NCI-H2081 treated with DMSO at 0.1 percent for 48 hours (cell line): ENCODE measurements at places on chromosomes 5 and 9.

- no peak for DNase-seq
Measured at GRCh38 chr9:89795538-89796195, 190.9 kb downstream of the GADD45G start.

DNA sequence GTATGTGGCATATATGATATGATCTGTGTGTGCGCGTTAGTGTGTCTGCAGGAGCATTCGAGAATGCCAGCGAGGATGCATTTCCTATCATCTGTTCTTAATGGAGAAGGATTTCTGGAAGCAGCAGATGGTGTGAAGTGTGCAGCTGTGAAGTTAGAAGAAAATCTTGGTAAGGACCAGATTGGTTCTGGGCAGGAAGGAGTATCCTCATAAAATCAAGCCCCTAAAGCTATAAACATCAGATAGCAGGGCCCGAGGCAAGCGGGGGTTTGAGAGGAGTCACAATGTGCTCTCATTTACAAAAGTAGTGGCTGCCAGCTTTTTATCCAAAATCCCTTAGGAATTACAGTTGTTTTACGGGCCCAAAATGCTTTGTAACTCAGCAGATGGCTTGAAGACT is 40.0 kb downstream of the DAPK1 start:
- no peak for DNase-seq

DNA sequence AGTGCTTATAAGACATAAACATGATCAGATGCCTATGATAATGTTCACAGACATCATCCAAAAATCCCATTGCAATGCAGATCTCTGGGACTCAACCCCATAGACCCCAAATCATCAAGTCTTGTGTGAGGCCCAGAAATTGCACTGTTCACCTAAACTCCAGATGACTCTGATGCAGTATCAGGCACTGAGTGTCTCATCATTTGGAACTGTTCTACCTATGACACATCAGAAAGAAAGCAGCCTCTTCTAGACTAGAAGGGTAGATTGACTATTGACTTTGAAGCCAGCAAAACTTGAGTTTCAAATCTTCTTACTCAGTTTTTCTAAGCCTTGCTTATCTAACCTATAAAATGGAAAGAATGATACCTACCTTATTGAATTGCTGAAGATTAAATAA is 58.7 kb upstream of the PAPPA start:
- DNase-seq: no peak

GRCh38 chr5:93993161-93993560 is 251.8 kb upstream of the POU5F2 start:
- DNase-seq: no peak

GRCh38 chr5:176790941-176791340 is 19.4 kb upstream of the UNC5A start:
- no peak for DNase-seq

DNA sequence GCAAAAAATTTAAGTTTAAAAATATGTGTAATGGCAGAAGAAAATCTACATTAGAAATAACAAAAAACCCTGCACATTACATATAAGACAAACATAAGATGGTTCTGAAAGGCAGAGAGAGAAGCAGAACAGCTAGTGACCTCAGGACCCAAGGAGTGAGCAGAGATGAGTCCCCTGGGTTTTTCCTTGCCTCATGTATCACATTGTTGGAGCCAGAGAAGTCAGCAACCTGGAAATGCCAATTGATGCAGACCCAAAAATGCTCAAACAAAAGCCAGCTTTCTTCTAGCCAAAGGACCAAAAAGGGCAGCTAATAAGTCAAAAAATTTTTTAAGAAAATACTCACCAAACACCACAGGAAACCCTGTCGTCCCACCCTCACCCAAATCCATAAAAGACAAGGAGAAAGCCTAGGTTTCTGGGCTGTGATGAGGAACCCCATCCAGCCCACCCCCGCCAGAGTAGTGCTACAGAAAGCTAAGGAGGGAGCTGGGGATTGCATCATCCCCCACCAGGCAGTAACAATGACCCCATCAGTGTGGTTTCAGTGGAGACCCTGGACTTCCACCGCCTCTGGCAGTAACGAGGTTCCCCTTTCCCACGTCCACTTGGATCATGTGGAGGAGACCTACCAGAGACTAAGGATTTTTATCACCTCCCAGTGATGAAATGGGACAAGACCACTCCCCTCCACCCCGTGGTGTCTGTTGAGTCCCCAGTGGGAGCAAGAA is 17.6 kb downstream of the DENND1A start:
- DNase-seq: no peak

GRCh38 chr5:151904127-151904526 is 20.5 kb downstream of the GLRA1 start:
- DNase-seq: no peak

GRCh38 chr5:111138096-111138495 is 45.9 kb downstream of the WDR36 start:
- no peak for DNase-seq

DNA sequence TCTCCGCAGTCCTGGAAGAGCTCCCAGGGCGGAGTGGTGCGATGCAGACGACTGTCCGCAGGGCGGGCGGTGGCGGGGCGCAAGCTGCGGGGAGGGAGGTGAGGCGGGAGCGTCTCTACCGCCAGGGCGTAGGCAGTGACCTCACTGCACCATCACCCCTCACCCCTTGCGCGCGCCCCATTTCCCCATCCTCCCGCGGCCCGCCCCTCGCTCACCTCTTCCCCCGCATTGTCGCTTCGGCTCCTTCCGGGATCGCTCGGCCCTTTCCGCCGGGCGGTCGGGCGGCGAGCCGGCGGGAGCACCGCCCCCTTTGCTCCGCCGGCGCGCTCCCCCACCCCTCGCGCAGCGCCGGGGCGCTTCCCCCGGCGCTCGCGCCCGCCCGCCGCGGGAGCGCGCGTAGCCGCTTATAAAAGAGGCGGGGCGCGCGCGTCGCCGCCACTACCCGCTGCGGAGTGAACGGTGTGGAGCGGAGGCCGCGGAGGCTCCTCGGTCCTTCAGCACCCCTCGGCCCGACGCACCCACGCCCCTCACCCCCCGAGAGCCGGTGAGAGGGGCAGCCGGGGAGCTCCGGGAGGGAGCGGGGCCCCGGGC is at the start of gene SPTAN1:
Gene SPTAN1, plus strand, starts transcription at position 435 of the 591 bp plus-strand sequence. CDS start 14,154 bp downstream, outside the sequence.
- peak; percentile 52 for DNase-seq

- DNase-seq: no peak
Measured at GRCh38 chr5:33504570-33504969, 63.8 kb downstream of the TARS1 start.

GRCh38 chr5:141527426-141527825 is 38.5 kb downstream of the PCDHGC5 start:
- DNase-seq: no peak

GRCh38 chr5:60274747-60275146 is 381.2 kb upstream of the PDE4D start:
- no peak for DNase-seq

DNA sequence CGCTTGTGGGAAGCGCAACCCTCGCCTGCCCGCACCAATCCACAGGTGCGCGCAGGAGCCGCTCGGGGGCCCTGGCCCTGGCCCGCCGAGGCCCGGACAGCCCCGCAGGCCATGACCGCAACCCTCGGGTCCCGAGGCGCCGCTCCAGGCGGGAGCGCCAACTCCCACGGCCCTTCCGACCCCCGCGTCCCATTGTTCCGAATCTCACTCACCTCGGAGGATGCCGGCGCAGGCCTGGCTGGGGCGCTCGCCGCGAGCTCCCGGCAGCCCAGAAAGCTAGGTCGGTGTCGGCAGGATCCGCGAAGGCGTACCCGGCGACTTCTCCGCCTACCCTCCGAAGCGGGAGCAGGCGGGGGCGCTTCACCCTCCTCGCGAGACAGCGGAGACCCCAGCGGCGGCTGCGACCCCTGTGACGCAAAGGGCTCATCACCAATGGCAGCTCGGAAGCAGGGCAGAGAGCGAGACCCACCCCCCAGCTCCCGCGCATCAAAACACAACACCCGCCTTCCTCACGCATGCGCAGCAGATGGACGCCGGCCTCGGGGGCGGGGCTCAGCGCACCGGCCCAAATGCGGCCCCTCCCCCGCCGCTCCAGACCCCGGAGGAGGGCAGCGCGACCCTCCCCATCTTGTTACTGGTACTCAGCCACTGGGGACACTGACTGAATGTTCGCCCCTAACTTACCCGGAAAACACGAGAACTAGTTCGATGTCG is 1.4 kb upstream of the SMIM27 start:
- DNase-seq: peak; percentile 80

- DNase-seq: no peak
Measured at GRCh38 chr5:11684607-11685006, 219.6 kb downstream of the CTNND2 start.

- no peak for DNase-seq
Measured at GRCh38 chr9:84504360-84504759, 163.8 kb upstream of the SLC28A3 start.

- DNase-seq: no peak
Measured at GRCh38 chr9:98202252-98202651, 9.8 kb upstream of the CORO2A start.

GRCh38 chr9:120486347-120486746 is 93.6 kb downstream of the CDK5RAP2 start:
- no peak for DNase-seq

- no peak for DNase-seq
Measured at GRCh38 chr9:105171076-105171475, 73.4 kb upstream of the SLC44A1 start.

DNA sequence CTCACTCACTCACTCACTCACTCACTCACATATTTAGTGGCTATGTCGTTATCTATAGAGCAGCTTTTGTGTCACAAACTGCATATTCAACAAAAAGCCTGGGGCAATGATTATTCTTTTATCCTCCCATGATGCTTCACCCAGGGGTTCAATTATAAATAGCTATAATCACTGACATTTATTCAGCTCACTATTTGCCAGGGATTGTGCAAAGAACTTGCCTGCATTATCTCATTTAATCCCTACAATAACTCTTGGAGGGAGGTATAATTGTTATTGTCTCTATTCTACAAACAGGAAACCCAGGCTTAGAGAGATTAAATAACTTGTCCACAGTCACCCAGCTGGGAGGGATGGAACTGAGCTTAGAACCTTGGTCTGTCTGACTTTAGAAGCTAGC is 298.0 kb upstream of the MSX2 start:
- DNase-seq: no peak

- DNase-seq: no peak
Measured at GRCh38 chr9:70114898-70115297, 71.2 kb downstream of the MAMDC2 start.

DNA sequence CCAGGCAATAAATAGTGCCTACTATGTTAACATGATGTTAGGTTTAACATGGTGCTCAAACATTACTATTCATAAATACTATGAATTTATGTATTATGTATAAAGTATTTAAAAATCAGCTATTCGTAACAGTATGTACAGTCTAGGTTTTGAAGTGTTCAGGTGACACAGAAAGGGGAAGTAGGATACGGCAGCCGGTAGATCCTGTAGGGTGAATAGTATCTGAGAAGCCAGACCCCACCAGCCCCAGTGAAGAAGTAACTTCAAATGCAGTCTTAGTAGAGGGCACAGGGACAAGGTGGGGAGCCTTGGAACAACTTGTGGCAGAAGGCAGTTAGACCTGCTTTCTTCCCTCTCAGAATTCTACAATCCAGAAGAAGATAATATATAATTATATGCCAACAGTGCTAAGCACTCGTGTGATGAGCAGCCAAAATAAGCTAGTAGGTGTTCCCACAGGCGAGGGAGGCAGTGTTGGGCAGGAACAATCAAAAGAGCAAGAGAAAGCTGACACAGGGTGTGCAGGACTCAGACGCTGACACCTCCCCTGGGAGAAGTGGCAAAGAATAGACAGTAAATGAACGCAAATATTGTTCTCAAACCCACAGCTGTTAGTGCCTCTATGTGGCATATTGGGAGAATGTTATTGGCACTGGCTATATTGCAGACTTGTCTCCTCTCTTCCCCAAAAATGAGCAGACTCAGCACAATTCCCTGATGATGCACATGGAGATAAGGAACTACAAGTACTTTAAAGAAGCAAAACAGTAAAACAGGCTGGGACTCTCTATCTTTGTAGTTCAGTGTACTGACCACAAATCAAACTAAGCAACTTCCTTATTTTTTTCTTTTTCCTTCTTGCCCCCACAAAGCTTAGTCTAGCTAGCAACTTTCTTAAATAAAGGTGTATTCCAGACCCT is 4.6 kb downstream of the ZNF367 start:
- peak; percentile 33 for DNase-seq

GRCh38 chr9:130847306-130848217 is 12.5 kb downstream of the ABL1 start:
- DNase-seq: no peak

DNA sequence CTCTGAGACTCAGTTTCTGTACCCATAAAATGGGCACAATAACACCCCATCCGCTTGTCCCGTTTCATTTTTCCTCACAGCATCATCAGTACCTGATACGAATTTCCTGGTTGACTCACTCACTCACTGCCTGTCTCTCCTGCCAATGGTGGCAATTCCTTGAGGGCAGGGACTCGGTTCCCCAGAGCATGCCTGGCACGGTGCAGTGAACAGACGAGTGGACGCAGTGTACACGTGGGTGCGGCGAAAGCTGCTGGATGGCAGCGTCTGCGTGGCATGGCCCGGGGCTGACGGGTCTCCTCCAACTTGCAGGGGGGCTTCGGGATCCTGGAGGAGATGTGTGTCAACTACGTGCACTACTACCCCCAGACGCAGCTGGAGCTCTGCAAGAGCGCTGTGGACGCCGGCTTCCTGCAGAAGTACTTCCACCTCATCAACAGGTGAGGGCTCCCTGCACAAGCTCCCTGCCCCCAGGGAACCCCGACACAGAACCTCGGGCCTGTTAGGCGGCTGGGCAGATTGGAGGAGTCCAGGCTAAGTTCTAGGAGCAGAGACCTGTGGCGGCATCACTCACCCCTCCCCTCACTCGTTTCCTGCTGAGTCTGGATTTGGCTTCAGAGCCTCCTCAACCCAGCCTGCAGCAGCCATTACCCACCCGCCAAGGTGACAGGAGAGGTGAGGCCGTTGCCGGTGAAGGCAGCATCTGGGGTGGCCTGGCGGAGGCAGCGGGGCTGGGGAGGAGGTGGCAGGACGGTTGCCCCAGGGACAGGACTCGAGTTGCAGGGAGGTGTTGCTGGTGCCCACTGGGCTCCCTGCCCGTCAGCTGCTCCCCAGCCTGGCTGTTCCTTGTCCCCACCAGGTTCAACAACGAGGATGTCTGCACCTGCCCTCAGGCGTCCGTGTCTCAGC is 20.3 kb downstream of the DBH start:
- no peak for DNase-seq

DNA sequence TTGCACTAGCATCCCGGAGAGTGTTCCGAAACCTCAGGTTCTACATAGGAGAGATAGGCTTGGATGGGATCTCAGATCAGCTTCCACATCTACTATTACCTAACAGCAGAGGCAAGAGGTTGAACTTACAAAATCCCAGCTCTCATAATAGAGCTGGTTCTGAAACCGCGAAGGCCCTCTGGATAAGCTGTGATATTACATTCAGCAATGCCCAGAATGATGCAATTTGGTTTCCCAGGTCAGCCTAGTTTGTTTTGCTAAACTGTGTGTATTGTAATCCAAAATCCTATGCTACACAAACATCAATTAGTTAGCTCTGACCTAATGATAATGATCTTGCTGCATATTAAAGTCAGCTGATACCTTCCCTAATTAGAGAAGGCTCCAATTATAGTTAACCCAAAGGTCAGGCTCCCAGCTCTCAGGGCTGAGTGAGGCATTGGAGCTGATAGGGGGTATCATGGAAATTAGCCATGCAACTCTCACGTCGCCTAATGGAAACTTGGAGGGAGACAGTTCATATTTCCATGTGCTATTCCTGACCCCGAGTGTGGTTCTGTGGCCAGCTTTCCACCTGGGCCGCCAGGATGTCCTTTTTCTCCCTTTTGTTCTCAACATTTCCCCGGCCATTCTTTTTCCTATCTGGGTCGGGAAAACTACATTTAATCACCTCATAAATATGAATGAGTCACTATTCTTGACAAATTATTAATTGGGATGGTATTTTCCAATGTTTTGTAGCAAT is 278.4 kb upstream of the IRX1 start:
- DNase-seq: no peak
